Pulmonary artery endothelial cell (primary cell): ENCODE measurements at places on chromosomes 3 and 15. TPM values are rescaled to one million over a fixed set of nuclear protein-coding genes. Genes with fewer than 3 reads are reported as not detected.

DNA sequence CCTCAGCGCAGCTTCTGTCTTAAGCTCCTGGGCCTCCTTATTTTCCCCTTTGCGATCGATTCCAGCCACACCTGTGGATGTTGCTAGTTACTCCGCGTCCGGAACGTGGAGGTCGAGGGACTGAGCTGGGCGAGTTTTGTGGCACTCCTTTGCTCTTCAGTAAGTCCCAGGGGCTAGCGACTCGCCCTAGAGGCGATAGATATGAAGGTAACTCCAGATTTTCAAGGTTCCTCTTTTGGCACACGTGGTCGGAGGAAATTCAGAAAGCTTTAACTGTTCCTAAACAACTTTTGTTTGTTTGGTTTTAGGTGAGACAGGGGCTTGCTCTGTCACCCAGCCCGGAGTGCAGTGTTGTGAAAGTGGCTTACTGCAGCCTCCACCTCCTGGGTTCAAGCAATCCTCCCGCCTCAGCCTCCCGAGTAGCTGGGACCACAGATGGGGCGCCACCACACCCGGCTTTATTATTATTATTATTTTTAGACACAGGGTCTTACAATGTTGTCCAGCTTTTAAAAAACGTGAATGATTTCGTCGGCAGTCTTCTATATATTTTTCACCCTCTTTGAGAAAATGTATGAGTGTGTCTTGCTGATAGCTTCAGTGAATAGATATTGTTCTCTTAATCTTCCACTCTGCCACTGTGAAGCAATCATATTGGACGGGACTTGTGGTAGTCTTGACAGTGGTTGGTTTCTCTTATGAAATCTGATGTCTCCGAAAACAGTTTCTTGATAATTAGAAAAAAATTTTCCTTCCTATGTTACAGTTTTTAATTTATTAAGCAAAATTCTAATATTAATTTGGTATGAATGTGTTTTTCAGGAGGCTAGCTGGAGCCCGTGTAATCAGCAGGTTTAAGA, 785 bp downstream of the MFSD1 start:
- DNase-seq: no peak

Gene SPATA12
- total RNA-seq: 0.04 and 0.07 TPM in 2 replicates

Gene PLCH1
- total RNA-seq: 0.04 and 0.07 TPM in 2 replicates

Gene ZKSCAN7
- 0.92 and 1.2 TPM in 2 replicates for total RNA-seq

- peak; percentile 50 for DNase-seq
Observed at GRCh38 chr3:142586803-142587406, 8.4 kb upstream of the ATR start.

Gene CP
- 0.13 and 0.99 TPM in 2 replicates for total RNA-seq

Gene AKAP13
- total RNA-seq: 57.7 and 71.8 TPM in 2 replicates

- no peak for DNase-seq
Observed at GRCh38 chr15:94259863-94260262, 28.5 kb downstream of the MCTP2 start.
